ENCODE measurements at places on chromosomes 1 and 21.

DNA sequence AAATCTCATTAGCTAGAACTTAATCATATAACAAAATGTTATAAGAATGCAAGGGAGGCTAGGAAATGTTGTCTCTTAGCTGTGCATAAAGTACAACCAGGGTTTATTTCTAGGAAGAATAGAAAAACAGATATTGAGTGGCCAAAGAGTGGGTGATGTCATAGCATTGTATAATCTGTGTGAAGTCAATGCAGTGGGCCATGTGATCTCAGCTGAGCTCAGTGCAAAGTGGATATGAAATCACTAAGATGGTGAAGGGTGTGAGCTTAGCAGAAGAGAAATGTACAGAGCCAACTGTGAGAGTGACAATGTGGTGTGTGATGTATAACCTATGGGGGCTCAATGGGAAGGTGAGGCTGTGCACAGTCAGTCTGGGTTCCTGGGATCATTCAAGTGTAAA is 29.7 kb upstream of the DUSP23 start:
- DNase-seq = no peak

- DNase-seq = no peak
Observed at GRCh38 chr1:189563784-189564183, 913.9 kb downstream of the BRINP3 start.

DNA sequence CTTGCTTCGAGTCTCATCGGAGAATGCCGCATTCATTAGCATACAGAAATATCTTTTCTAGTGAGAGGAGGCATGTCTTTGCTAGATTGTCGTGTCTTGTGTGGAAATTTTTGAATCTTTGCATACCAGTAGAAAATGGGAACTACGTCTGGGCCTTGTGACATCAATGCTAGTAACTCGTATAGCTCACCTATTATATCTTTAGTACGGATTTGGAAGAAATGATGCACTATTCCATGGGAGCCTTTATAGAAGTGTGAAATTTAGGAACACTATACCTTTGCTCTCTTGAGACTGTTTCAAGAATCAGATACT is 835 bp downstream of the UHMK1 start:
- DNase-seq = no peak

DNA sequence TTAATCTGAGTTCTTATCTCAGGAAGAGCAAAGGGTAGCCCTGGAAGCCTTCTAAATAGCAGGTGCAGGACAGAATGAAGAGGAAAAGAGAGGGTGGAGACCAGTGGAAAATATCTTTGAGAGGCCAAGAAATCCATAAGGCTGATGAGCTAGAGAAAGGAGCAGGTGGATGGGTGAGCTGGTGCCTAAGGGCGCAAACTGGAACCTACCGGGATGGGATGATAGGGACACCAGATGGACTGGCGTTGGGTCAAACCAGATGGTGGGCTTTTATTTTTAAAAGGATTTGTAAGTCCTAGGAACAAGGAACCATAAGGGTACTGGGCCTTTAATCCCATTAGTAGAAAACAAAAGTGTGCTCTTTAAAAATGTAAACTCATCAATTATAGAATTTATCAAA is 59.7 kb downstream of the RGL1 start:
- DNase-seq = no peak

GRCh38 chr1:98330224-98330623 is 331.3 kb upstream of the SNX7 start:
- no peak for DNase-seq

DNA sequence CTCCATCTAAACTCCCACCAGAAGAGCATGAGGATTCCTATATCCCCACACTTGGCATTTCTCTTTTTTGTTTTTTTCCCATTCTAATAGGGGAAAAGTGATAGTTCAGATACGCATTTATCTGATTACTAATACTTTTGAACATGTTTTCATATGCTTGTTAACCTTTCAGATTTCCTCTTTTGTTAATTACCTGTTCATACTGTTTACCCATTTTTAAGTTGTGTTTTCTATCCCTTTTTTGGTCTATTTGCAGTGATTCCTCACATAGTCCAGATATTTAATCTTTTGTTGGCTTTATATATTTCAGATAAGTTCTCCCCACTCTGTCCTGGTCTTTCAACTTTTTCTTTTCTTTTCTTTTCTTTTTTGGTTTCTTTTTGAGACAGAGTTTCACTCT is 13.6 kb upstream of the PIGK start:
- DNase-seq = no peak

DNA sequence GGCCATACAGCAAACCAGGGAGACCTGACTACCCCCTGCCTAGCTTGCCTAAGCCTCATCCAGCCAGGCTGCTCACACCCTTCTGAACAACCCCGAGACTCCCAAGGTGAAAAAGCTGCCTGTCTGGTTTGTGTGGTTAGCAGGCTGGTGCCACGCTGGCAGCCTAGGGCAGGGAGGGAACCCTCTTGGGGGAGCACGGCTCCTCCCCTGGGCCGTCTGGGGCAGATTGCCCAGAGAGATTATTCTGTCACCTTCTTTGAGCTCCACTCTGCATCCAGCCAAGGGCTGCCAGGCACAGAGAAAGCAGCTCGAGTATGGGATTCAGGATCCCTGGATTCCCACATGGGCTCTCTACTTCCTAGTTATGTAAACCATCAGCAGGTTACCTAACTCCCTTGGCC is 27.5 kb upstream of the TCEA3 start:
- no peak for DNase-seq

DNA sequence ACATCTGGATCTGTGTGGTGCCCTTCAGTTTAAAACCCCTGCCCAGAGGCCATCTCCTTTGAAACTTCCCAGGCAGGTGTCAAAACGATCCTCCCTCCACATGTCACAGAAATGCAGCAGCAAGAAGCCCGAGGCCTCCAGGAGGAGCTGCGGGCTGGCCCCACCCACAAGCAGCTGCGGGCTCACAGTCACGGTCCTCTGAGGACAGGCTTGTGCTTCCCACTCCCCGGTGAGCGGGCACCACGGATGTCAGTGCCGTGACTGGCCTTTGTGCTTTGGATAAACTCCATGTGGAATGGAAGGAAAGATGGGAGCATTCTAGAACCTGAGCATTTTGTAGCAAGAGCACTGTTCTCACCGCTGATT is 65.8 kb downstream of the SIK1 start:
- DNase-seq = no peak

- DNase-seq = no peak
Observed at GRCh38 chr1:211356723-211357407, 30.2 kb downstream of the TRAF5 start.

DNA sequence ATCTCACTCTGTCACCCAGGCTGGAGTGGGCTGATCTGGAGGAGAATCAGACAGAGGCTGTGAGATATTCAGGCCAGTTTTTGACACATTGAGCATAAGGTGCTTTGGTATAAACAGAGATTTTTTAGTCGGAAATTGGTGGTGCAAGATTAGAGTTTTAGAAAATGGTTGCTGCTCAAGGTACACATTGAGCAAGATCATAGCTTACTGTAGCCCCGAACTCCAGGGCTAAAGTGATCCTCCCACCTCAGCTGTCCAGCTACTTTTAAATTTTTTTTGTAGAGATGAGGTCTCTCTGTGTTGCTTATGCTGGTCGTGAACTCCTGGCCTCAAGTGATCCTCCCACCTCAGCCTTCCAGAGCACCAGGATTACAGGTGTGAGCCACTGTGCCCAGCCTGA is 43.9 kb upstream of the USP1 start:
- DNase-seq = no peak

DNA sequence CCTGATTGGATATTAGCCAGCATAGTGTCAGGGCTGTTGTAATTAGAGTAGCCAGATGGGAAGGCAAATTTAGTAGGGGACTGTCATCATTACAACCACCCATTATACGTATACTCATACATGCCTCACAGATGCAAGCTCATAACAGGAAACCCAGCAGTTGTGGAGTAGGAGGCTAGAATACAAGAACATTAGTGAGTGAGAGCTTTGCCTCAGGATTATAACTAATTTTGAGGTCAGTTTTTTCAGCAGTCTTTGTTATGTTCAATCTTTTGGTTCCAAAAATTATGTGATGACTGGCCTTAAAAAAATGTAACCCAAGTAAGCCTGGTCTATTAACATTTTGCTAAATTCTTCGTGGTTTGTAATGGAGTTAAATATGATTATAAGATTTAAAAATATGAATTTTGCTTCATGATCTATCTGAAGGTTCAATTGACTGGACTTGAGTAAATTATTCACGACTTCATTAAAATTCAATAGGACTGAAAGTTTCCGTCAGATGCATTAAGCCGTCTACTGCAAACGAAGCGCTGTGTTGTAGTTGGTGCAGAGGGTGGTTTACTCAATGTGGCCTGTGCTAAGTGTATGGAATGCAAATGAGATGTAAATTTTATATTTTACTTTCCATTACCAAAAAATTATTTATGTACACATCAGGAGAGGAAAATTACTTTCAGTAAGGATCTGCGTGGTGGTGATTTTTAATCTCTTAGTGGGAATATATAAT is 48.8 kb downstream of the KCNK1 start:
- no peak for DNase-seq

GRCh38 chr1:241479294-241479693 is 40.3 kb downstream of the FH start:
- no peak for DNase-seq

DNA sequence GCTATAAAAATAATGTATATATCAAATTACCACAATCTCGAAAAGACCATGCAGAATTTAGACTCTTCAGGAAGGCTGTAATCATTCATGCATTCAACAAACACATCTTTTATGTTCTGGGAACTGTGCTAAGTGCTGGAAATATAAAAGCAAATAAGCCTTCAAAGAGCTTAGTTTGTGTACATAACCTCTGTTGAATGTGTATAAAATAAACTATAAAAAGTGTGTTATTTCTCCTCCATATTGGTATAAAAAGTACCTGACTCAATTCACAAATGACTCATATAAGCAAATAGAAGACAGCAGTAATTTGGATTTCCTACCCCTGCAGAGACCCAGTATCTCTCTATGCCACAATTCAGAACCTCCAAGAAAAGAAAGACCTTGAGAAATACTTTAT is 36.8 kb downstream of the RAB3GAP2 start:
- DNase-seq = no peak

DNA sequence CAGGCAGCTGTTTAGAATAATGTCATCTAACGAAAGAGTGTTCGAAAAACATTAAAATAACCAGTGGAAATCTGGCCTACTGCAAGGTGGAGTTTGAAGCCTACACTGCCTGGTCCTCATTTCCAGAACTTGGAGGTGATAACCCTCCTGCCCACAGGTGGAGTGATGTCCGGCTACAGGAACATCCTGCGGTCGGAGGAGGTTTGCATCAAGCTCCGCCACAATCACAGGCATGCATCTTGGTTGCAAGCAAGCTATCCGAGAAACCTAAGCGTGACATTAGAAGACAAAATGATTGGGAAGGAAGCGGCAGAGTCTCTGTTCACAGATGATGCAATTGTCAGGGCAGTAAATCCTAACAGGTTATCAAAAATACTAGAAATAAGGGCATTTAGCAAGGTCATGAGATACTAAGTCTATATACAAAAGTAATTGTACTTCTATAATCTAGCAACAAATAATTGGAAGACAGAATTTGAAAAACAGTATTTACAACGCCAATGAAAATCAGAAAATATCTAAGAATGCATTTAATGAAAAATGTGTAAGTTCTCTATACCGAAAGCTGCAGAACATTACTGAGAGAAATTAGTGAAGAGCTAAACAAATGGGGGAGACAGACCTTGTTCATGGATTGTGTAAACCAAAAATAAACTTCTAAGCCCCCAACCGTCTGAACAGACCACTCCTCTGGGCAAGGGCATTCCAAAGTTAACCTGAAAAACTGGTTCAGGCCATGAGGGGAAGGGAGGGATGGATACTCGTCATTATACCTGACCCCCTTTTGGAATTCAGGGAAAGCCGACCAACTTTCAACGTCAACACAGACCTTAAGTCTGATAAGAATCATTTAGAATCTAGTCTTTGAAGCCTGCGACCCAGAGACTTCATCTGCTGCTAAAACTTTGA is 4.7 kb upstream of the SLC19A1 start:
- no peak for DNase-seq

GRCh38 chr1:43850591-43851233 is 82.9 kb upstream of the ARTN start:
- no peak for DNase-seq

- DNase-seq = no peak
Observed at GRCh38 chr1:168285521-168285790, 4.8 kb downstream of the TBX19 start.

DNA sequence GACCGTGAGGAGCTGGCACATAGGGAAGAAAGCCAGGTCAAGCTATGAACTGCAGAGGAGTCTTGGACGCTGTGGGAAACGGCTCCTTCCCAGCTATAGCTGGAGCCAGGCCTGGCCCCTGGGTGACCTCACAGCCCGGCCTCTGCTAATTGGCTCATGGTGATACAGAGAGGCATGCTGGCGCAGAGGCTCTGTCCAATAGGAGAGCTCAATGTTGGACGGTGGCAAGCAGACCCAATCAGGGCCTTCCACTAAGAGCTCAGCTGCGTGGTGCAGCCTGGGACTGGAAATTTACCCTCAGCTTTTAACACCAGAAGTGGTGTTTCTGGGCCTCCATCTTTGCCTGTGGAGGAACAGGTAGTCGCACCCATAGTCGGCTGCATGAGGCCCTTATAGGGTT is 64.4 kb upstream of the GRHL3 start:
- DNase-seq = no peak

GRCh38 chr1:17330856-17331255 is 22.9 kb downstream of the PADI4 start:
- no peak for DNase-seq

DNA sequence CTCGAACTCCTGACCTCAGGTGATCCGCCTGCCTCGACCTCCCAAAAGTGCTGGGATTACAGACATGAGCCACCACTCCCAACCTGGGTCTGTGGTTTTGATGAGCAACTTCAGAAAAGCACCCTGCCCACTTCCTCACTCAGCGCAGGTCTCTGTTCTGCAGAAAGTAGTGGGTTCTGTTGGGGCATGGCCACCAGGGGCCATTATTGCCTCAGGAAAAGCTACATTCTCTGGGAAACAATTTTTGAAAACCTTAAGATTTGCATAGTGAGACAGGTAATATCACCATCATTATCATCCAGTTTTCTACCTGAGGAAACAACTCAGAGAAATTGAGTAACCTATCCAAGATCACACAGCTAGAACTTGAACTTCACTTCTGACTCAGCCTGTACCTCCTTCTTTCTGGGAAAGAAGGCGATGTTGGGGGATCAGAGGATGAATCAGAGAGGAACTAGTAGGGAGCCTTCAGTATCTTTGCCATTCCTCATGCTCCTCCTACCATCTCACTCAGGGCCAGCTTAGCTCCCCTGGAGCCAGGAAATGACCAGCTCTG is 7.1 kb upstream of the NES start:
- no peak for DNase-seq

DNA sequence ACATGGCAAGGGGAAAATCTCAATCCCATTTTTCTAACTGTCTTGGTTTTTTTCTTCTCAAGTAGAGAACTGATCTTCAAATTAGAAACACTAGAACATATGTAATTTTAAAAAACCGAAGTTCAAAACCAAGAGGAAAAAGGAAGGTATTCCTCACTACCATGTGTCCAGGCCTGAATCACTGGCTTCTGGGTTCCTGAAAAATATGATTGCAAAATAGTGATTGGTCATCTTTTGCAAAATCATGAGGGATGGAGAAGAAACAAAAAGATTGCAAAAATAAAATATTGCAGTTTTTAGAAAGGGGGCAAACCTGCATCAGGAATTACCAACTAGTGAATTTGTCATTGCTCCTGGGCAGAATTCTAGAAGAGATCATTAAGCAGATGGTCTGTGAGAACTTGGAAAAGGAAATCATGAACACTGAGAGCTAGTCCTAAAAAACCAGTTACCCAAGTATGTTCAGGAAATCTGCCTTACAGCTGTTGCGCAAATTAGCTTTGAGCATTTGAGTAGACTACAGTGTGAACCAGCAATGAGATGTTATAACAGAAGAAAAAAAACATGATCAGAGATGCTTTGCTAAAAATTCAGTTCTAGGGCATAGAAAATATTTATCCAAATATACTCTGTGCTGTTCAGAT is 49.4 kb downstream of the SPATA46 start:
- no peak for DNase-seq

All from stimulated activated CD4-positive, alpha-beta T cell treated with anti-CD3 and anti-CD28 coated beads, Interleukin-1b, Interleukin-23, amount 100 ng/mL, for 4 hours (primary cell).